Activated CD4-positive, alpha-beta T cell treated with anti-CD3 and anti-CD28 coated beads for 24 hours (primary cell): ENCODE measurements at places on chromosomes 12 and 14.

DNA sequence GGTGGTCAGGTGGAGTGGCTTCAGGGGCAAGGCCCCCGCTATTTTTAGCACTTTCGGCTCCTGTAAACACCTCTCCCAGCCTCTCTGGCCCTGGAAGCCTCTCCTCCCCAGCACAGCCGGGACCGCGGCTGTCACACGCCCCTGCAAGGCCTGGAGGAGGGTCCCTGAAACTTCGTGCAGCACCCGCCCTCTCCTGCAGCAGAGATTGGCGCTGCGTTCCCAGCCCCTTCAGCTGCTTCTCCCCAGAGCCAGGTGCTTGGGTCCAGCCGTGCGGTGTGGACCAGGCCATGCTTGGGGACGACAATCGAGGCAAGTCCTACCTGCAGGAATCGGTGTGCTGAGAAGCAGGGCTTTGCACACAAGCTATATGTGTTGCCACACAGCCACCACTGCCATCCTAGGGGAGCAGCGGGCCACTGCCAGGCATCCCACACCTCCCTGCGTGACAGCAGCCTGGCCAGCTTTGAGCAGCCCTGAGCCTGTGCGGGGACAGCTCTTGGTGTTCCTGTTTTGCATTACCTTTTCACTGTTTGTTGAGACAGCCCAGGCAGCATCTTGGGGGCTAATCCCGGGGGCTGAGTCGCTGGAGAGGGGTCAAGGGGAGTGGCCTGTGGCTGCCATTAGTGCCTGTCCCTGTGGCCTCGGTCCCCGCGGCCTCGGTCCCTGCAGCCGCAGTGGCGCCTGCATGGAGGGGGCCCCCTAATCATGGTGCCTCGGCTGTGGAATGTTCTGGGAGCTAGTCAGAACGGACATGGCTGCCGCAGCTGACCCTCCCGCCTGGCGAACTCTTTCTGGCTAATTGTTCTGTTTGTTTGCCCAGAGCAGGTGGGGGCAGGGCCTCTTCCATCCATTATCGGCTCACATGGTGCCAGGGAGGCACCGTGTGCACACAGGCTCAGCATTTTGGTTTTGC lies 27.6 kb upstream of the TRAF3 start:
- no peak for DNase-seq

- DNase-seq, result peak; percentile 65
Measured at GRCh38 chr14:54773171-54774006, 129.2 kb downstream of the GCH1 start.

DNA sequence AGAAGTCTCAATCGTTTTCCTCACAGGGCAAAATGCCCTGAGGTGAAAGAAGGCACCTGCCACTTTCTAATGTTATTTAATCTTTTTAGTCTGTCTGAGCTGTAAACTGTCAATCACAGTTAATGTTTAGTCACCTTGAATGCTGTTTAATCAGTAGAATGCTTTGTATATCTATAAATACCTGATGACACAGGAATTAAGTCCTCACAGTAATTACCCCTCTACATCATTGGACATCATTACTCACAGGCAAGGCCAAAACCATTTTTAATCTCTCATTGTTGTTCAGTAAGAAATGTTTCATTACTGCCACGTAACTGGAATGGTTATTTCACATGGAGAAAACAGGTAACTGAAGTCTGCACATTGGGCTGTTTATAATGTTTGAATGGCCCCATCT lies 178.8 kb downstream of the EXOC5 start:
- no peak for DNase-seq

DNA sequence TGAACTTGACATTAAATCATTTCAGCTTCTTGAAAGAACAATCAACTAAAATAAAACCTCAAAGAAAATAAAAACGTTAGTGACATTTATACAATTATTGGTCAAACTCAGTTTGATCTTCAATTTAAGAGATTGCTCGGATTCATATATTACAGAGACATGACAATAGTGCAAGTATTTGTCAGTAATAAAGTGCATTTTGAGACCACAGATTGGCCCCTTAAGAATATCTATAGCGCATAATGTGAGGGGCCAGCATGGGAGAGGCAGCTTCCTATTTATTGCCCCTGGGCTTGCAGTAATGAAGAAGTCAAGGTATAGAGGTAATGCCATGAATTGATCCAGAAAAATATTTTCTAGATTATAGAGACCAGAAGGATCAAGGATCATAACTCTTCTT lies 552.3 kb downstream of the VRK1 start:
- no peak for DNase-seq

DNA sequence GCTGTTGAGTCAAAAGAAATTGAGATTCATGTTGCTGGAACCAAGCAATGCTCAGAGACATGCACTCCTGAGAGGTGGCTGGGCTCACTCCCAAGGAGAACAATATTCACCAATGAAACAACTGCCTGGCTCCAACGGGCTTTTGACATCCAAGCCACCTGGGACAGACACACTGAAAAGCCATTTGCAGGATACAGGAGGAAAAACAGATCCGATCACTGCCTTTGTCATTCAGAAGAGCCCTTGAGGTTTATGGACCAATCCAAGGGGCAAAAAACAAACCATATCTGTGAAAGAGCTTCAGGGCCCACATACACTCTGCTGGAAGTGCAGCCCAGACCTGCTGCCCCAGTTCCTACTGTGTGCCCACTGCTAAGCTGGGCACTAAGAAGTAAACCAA lies 277.5 kb downstream of the NUAK1 start:
- DNase-seq, result no peak

- no peak for DNase-seq
Measured at GRCh38 chr14:24903337-24903736, 146.6 kb downstream of the STXBP6 start.

- DNase-seq, result no peak
Measured at GRCh38 chr12:12474471-12474928, 88.2 kb downstream of the DUSP16 start.

- DNase-seq, result no peak
Measured at GRCh38 chr14:64298773-64299172, 4.6 kb upstream of the ESR2 start.

DNA sequence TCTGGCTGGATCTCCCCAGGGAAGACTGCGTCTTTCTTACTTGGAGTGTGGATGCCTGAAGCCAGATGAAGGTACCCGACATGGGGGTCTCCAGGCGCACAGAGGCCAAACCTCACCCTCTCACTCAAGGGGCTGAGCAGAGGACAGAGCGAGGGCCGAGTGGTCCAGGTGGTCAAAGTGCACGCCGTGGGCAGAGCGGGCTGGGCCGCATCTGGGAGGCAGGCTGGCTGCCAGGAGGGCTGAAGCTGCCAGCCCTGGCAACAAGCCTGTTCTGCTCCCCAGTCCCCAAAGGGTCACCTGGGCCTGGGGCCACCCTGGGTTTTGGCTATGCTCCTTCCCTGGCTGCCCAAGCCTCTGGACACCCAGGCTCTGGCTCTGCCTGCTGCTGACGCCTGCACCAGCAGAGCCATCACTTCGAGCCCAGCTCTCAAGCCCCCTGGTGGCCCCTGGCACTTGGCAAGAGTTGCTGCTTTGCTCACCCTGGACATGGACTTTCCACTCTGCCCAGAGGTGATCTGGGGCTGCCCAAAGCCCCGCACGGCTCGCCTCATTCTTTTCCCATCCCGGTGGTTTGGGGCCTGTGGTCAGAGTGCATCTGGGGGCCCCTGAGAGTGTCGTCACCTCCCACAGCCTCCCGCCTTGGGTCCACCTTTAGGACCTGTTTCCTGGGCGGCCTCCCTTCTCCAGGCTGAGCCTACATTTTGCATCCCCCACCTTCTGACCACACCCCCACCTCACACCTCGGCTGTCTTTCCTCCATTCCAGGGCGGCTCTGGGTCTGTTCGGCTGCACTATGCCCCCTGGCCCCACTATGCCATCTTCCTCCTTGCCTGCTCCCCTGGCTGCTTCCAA lies 2.8 kb downstream of the ADSS1 start:
- DNase-seq, result no peak

DNA sequence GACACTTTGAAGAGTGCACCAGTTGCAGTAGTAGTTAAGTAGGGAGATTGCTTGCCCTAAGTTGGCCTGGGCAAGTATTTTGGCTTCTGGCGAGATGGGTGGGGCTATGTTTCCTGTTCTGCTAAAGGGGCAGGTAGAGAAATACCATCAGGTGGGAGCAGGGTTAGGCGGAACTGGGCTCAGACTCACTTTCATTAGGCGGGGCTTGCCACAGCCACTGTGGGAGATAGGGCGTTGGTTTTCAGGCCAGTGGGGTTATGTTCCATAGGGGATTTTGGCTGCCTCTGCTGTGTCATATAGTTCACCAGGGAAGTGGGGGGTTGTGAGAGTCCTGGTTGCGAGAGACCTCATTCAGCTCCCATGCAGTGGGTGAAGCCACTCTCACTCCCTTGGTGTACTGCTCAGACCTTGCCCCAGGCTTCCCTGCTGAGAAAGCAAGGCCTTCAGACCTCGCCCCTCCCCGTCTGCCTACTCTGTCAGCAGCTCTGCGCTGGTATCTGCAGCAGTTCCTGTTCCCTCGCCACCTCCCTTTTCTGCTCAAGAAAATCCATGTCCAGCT lies 43.3 kb downstream of the AEBP2 start:
- DNase-seq, result peak; percentile 11

- DNase-seq, result no peak
Measured at GRCh38 chr12:105272814-105273416, 36.9 kb upstream of the APPL2 start.

GRCh38 chr14:103735439-103735814 lies 19.8 kb downstream of the ZFYVE21 start:
- no peak for DNase-seq

GRCh38 chr12:20183563-20183962 lies 184.8 kb upstream of the PDE3A start:
- DNase-seq, result no peak

DNA sequence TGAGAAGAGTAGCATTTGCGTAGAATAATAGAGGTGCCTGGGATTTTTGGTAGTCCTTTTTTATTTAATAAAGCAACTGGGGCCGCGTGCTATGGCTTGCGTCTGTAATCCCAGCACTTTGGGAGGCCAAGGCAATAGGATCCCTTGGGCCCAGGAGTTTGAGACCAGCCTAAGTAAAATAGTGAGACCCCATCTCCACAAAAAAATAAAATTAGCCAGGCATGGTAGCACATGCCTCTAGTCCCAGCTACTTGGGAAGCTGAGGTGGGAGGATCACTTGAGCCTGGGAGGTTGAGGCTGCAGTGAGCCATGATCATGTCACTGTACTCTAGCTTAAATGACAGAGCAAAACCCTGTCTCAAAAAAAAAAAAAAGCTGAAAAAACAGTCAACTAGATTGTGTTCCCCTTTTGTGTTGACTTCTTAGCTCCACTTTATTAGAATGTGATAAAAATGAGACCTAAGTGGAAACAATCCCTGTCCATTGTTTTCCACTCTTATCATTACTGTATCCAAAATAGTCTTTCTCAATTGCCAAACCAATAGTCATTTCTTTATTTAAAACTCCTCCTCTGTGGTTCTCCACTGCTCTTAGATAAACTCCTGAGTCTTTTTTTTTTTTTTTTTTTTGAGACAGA lies 7.4 kb downstream of the PRKCH start:
- no peak for DNase-seq

- no peak for DNase-seq
Measured at GRCh38 chr12:124397807-124398577, 103.1 kb downstream of the RFLNA start.

DNA sequence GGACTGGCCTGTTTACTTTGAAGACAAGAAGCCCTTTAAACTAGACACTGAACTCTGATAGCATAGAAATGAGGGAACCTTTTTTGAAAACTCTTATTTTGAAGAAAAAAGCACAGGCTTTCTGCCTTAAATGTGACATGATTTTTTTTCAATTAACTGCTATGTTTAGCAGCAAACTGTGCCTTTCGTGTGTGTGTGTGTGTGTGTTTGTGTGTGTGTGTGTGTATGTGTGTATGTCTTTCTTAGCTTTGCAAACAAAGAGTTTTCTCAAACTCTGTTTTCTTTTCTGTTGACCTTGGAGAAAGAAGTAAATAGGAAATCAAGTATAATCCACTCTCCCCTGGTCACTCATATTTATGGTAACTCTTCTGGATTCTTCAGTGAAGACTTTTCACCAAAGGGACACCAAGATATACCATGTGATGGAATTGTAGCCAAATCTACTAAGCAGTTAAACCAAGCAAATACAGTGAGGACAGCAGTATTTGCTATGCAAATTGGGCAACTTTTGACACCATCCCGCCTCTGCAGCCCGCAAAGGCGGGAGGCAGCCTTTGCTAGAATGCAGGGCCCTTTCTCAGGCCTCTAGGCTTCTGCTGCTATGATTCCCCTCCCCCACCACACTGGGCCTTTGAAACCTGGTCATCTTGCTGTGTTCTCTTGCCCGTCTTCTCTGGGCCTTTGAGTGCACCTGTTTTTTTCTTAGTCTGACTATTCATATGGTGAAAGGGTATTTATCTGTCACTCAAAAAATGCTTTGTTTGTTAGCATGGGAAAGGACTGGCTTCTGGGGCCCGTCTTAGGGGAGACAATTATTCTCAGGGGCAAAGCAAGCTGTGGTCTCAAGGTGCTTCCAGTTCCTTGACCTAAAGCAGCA lies 107.9 kb downstream of the MYRFL start:
- no peak for DNase-seq

GRCh38 chr14:61077951-61078720 lies 97.1 kb downstream of the SLC38A6 start:
- DNase-seq, result no peak

GRCh38 chr12:109239179-109239578 lies 69.9 kb downstream of the FOXN4 start:
- no peak for DNase-seq

DNA sequence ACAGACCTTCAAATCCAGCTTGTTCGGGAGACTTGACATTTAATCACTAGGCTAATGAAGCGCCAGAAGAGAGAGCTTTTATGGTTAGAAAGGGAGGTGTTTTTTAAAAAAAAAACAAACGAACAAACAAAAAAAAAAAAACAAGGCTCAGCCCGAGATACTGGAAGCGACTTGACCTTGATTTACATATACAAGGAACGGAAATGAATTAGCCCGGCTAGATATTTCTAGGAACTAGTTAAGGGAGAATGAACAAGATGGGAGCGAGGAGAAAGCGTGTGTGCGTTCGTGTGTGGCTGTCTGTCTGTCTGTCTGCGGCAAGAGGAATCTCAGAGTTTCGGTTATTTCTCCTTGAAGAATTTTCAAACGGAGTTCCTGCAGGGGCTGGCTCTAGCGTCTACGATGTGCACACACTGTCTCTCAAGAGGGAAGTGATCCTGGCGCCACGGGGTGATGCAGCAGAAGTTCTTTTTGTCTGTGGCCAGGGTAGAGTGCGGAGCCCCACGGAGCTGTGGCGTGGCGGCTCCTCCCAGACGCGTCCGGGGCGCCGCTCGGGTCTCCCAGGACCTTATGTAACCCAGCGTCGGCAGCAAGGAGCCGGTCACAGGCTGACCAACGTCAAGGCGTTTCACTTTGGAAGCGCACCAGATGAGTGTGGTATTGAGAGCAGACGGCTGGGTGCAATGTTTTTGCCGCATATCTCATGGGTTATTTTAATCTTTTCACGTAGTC lies 18.8 kb downstream of the SOCS2 start:
- no peak for DNase-seq

GRCh38 chr14:63692310-63693020 lies 35.4 kb downstream of the SGPP1 start:
- DNase-seq, result no peak

- DNase-seq, result no peak
Measured at GRCh38 chr12:111387747-111388323, 17.9 kb upstream of the SH2B3 start.

GRCh38 chr12:106595268-106595667 lies 12.5 kb downstream of the RFX4 start:
- DNase-seq, result no peak
